NCI-H187 treated with DMSO at 0.1 percent for 48 hours (cell line): ENCODE measurements at places on chromosomes 7 and 10.

- no peak for DNase-seq
Measured at GRCh38 chr7:142030848-142031247, 35.2 kb downstream of the MGAM start.

GRCh38 chr7:158539711-158540146 is 47.9 kb downstream of the PTPRN2 start:
- no peak for DNase-seq

- DNase-seq, result no peak
Measured at GRCh38 chr7:73885975-73886798, 25.2 kb downstream of the TMEM270 start.

DNA sequence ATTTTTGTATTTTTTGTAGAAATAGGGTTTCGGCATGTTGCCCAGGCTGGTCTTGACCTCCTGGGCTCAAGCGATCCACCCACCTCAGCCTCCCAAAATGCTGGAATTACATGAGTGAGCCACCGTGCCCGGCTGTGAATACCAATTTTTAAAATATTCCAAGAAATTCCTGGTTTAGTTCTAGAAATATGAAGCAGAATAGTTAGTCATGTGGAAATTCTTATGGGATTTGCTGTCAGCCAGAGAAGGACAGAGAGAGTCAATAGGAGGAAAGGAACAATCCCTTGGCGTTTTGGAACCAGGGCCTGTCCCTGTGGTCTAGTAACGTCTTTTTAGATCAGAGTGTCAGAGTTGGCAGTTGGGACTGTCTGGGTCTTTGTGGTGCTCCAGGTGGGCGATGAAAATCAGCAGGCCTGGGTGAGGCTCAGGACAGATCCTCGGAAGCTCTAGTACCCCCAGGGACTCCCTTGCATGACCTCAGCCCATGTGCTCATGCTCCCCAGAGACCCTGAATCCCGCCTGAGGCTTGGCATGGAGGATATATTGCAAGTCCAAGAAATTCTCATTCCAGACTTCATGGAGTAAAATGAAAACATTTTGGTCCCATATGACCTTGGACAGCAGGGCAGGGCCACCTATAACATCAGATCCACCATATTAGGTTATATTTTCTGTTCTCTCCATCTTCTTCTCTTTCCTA is 7.8 kb downstream of the NODAL start:
- no peak for DNase-seq

DNA sequence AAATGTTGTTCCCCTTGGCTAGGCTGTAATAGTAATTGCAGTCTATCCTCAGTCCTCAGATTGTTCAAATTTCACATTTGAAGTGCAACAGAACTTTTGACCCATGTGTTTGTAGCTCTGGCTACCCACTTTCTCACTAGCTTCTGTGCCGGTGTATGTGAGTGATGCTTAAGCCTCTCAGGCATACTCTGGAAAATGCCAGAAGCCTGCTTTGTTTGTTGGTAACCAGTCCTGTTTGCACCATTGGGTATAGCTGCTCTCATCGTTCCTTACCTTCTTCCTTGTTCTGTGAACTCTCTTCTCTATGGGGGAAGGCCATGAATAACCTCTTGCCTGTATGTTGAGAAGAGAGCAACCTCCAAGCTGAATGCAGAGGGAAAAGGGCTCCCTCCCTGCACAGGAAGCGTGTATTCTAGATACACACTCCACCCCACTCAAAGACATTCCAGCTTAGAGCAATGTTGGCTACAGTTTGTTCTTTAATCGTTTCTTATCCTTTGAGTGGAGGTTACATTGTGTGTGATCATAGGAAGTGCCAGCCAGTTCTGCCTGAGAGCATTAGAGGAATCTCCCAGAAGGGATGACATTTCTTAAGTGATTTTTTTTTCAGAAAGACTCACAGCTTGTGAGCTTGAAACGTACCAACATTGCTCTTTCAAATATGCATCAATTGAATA is 40.5 kb downstream of the C1QL3 start:
- no peak for DNase-seq

- DNase-seq, result no peak
Measured at GRCh38 chr7:22173685-22174573, 183.0 kb downstream of the RAPGEF5 start.

DNA sequence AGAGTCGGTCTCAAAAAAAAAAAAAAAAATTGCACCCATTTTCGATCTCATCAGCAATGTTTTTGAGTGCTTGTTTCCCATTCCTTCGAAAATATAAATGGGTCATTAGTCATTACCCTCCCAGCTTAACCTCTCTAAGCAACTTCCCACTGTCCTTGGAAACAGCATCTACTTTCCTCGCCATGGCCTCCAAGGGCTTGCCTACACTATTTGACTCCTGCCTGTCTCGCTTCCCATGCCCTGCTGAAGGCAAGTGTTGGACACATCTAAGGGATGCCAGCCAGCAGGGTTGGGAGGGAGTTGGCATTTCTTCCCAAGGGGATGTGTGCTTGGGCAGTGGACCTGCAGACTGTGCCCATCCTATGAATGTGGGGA is 12.7 kb upstream of the RHBDD2 start:
- DNase-seq, result no peak

DNA sequence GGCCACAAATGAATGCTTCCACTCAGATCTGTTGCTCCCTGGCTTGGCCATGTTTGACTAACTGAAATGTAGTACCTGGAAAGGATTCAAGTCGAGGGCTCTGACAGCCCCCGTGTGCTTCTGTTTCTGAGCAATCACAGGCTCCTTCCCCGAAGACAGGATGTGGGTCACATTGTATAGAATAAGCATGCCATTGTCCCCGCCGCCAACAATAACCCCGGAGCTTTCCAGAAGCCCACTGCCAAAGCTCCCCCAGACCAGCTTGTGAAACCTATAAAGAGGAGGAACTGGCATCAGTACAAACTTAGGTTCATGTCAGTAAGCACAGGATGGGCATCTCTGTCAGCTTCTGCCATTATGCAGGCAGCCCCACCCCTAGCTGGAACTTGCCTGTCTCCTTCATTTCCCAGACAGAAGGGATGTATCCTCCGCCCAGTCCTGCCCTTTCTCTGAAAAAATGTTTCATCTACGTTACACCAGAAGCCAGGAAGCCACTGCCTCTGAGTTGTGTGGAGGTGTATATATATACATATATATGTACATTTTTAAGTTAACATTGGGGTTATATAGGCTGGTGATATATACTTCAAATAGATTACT is 10.3 kb downstream of the SEC31B start:
- DNase-seq, result no peak

- no peak for DNase-seq
Measured at GRCh38 chr10:2759233-2759632, 308.1 kb upstream of the PFKP start.

DNA sequence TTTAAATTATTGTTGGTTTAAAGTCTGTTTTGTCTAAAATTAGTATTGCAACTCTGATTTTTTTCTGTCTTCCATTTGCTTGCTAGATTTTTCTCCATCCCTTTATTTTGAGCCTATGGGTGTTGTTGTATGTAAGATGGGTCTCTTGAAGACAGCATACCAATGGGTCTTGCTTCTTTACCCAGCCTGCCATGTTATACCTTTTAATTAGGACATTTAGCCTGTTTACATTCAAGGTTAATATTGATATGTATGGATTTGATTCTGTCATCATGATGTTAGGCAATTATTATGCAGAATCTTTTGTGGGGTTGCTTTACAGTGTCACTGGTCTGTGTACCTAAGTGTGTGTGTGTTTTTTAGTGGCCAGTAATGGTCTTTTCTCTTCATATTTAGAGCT is 281.4 kb upstream of the CSTF2T start:
- no peak for DNase-seq

- DNase-seq, result no peak
Measured at GRCh38 chr7:24971333-24972165, 8.4 kb downstream of the OSBPL3 start.

- no peak for DNase-seq
Measured at GRCh38 chr7:132029369-132030085, 473.1 kb upstream of the PODXL start.

- no peak for DNase-seq
Measured at GRCh38 chr10:69497231-69497561, 45.9 kb downstream of the TSPAN15 start.

- DNase-seq, result no peak
Measured at GRCh38 chr7:128189231-128189930, 51.7 kb upstream of the LEP start.

DNA sequence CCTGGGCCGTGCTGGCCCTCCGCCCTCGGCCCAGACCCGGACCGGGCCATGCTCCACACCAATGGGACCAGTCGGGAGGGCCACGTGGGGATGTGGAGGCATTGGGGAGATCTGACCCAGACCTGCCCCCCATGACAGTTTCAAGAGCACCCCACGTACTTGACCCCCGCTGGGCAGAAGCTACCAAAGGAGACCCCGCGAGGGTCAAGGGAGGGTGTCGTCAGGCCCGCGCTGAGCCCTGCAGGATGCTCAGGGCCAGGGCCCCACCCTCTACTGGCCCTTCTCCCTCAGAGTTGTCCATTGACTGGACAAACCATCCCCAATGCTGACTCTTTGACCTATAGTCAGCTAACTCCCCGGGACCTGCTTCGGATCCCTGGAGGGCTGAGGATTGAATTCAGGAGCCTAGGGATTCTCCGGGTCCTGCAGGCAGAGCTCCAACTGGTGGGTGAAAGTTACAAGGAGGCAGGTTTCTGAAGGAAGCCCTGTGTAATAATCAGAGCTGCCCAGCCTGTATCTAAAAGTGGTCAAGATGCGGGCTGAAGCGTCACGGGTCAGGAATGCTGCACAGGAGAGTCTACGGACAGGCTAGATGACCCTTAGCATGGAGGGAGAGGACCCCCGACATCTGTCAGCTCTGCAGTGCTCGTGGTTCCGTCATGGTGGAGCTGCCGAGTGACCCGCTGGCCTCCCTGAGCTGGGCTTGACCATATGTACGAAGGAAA is 498 bp upstream of the CALHM2 start:
- DNase-seq, result no peak

GRCh38 chr10:122493761-122494160 is 32.4 kb downstream of the HTRA1 start:
- no peak for DNase-seq

- no peak for DNase-seq
Measured at GRCh38 chr7:130383187-130383980, 3.1 kb downstream of the CPA1 start.

GRCh38 chr10:14415676-14416307 is 85.1 kb upstream of the FRMD4A start:
- no peak for DNase-seq

DNA sequence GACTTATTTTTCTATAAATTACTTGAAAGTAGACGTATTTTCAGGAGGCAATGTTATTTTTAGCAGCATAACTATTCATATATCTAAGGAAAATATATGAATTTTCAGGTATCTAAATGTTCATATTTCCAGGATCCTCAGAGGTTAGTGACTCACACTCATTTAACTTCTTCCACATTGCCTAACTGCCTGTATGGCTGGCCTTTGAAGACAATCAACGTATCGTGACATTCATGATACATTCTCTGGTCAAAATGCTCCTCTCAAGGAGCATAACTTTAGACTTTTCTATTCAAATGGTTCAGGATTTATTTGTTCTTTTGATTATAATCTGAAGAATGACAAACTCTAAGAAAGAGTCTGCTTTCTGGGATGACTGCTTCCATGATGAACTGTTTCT is 89.3 kb downstream of the SEMA3C start:
- no peak for DNase-seq

GRCh38 chr10:117718986-117719920 is 176.7 kb downstream of the EMX2 start:
- no peak for DNase-seq

DNA sequence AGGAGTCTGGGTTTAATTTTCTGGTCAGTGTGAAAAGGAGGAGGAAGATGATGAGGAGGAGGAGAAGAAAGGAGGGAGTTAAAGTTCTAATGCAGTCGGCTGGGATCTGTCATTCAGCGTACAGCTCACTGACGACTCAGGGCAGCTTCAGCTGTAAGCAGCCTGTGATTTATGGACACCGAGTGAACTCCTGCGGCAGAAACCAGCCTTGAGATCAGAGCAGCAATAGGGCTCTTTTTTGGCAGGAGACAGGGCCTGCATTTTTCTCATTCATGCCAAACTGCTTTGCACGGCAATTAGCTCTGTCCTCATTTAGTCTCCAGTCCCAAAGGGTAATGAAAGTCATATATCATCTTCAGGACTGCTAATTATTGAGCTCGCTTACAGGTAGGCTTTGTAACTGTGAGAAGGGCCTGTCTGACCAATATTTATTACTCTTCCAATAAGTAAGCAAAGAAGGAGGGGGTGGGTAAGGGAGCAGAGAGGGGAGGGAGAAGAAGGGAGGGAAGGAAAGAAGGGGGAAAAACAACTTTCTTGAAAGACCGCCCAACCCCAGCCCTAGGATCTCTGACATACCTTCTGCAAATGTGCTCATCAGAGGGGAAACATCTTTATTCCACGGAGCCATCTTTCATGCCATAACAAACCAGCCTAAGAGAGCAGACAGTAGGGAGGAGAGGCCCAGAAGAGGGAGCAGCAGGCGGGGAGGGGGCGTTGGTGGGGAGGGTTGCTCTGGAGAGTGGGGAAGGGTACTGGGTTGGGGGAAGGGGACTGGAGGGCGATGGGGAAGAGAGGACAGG is 48.1 kb upstream of the COMTD1 start:
- no peak for DNase-seq

- DNase-seq, result no peak
Measured at GRCh38 chr10:33534416-33534815, 199.9 kb upstream of the NRP1 start.

DNA sequence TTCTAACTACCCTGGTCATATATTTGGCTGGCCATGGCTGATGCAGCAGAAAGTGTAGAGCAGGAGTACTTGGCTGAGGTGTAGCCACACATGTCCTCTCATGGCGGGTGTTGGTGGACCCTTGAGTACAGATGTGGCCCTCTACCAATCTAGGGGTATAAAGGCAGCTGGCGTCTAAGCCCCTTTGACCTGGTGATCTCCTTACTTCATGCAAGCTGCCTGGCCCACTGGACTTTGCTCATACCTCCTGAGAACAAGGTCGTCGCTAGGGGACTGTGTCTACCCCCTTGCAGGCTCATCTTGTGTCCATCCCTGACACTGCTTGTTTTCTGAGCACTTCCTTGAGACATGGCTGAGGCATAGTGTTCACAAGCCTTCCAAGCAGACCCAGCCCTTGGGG is 287.8 kb downstream of the RPS24 start:
- no peak for DNase-seq

DNA sequence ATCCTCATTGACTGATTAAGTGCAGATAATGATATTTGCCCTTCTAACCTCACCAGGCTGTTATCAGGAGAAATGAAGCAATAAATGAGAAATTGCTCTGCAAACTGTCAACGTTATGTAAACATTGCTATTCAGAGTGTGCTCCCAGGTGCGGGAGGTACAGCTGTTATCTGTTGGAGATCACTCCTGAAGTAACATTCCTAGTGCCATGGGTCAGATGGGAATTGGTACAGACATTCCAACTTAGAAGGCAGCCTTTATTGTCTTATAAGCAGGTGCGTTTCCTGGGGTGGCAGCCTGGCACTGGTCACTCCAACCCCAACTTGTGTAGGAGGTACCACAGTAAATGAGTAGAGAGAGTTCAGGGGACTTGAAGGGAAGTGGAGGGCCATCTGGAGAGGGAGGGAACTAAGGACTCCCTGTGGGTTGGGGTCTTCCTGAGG is 36.8 kb downstream of the HK1 start:
- DNase-seq, result no peak
